ENCODE measurements at places on chromosomes 12 and 14.
A peak's percentile ranks its signal among the peaks of the same experiment; 100 is the strongest.

- DNase-seq: peak; percentile 59
Observed at GRCh38 chr12:88401155-88401554, 179.1 kb downstream of the KITLG start.

DNA sequence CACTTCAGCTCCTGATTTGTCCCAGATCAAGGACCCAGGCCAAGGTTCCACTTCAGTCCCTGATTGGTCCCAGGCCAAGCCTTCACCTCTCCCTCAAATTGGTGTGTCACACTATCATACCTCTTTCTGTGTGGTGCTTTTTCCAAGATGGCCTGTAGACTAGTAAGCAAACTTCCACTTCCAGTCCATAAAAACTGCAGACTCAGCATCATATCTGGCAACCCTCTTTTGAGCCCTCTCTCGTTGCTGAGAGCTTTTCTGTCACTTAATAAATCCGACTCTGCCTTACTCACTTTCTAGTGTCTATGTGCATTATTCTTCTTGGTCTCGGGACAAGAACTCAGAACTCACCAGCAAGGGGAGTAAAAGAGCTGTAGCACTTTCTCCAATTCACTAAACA is 1395.1 kb downstream of the LRFN5 start:
- DNase-seq: no peak

DNA sequence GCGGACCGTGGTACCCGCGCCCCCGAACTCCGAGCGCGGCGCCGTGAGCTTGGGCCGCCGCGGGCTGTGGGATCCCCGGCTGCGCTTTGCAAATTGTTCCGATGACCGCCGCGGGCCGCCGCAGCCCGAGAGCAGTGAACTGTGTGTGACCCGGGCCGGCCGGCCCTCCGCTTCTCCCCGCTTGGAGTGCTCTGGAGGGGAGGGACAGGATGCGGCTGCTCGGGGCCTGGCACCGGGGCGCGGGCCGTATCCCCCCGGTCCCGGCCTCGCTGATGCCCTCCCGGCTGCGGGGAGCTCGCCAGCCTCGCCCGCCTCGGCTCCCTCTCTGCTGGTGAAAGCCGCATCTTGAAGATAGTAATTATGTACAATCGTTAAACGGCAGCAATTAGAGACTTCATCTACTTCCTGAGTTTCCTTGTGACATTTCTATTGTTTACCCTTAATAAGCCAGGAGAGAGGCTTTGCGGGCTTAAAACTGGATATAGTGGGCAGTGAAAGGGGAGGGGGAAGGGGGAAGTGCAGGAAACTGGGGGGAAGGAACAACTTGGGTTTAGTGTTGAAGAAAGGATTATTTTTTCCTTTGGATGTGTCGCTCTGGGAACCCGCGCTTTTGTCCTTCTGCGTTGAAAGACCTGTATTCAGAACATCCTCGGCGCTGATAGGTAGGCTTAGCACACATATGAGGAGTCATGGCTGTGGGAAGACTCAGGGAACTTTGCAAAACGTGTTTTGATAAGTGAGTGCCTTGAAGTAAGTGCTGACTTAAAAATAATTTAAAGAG is 1.2 kb downstream of the PELI2 start:
- peak; percentile 49 for DNase-seq

- DNase-seq: no peak
Observed at GRCh38 chr12:86052921-86053320, 178.8 kb downstream of the NTS start.

DNA sequence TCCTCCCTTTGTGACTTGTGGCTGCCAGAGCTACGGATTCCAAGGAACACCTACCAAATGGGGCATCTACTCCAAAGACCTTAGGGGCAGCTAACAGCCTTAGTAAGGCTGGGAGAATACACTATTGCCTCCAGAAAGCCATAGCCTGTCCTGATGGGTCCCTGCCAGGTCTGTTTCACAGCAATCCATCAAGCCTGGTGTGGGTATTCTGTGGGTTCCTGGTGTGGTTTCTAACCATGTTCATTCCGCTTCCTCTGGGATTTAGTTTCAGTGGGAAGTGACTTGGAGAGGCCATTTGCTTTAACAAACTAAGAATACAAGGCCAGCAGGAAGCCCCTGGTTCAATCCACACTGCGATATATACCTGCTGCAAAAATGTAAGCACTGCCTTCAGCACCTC is 220.5 kb downstream of the FOXN3 start:
- no peak for DNase-seq

- DNase-seq: peak; percentile 75
Observed at GRCh38 chr14:32567543-32568384, 238.7 kb downstream of the AKAP6 start.

DNA sequence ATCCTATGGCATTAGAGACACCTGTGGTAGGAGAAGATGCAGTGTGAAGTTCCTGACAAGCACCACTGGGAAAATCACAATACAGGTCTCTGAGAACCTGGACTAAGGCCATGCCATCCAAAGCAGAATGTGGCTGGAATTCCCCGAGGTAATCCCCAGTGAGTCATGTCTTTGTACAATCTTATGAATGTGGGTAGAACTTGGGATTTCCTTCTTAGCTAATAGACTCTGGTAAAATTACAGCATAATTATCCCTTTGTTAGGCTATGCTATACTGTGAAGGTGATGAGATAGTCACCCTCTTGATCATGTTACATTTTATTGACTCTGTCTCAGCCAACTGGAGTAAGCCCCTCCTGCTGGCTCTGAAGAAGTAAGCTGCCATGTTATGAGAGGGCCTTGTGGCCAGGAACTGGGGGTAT is 224.3 kb upstream of the DCN start:
- peak; percentile 59 for DNase-seq

DNA sequence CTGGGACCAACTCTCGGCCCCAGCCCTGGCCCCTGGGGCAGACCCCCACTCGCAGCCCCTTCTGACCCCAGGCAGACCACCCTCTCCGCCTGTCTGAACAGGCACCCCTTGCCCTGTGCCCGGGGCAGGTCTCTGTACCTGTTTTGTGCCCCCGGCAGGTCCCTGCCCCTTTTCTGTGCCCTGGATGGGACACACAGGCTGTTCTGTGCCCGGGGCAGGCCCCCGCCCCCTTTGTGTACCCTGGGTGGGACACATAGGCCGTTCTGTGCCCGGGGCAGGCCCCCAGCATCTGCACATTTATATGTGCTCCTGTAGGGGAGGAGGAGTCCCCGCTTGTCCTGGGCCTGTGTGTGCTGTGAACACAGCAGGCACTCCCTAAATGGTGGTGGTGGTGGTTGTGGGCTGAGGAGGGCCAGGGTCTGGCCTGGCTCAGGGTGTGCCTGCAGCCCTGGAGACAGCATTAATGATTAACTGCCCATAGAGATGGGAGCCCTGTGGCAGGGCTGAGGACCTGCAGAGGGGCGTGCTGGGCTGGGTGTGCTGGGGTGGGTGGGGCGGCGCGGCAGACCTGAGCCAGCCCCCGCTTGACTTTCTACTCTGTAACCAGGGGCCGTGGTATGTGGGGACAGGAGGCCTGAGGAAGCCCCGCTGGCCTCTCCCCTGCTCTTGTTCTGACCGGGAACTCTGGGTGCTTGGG is 3.7 kb downstream of the FBRSL1 start:
- no peak for DNase-seq

DNA sequence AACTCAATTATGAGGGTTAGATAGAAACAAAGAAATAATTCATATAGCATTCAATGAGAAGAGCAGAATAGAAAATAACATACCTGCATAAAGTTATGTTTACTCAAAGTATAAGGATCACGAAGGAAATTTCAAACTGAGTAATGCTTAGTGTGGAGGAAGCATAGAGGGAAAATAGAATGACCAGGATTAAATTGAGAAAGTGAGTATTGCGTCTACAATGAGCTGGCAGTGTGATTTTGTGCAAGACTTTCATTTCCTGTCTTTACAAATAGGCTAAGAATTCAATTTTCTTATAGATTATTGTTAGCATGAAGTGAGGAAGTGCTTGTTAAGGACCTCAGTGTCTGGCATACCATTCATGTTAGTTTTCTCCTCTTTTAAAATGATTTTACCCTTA is 12.0 kb downstream of the ADGRD1 start:
- peak; percentile 63 for DNase-seq

DNA sequence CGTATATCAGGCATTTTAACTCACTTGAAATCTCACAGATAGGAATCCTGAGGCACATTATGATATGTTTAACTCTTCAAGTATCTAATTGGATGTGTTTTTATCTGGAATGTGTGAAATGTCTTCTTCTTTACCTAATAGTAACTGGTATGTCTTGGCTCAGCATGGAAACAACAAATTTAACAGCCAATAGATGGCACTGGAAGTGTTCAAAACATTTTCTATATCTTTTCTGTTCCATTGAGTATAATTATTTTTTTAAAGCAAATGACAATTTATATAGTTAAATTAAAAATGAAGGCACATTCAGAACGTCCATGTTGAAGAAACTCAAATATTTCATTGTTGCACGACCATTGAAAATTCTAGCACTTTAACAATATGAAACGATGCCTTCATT is 164.6 kb upstream of the SLC16A7 start:
- peak; percentile 9 for DNase-seq

GRCh38 chr12:54596526-54596946 is 8.1 kb upstream of the PPP1R1A start:
- peak; percentile 57 for DNase-seq

DNA sequence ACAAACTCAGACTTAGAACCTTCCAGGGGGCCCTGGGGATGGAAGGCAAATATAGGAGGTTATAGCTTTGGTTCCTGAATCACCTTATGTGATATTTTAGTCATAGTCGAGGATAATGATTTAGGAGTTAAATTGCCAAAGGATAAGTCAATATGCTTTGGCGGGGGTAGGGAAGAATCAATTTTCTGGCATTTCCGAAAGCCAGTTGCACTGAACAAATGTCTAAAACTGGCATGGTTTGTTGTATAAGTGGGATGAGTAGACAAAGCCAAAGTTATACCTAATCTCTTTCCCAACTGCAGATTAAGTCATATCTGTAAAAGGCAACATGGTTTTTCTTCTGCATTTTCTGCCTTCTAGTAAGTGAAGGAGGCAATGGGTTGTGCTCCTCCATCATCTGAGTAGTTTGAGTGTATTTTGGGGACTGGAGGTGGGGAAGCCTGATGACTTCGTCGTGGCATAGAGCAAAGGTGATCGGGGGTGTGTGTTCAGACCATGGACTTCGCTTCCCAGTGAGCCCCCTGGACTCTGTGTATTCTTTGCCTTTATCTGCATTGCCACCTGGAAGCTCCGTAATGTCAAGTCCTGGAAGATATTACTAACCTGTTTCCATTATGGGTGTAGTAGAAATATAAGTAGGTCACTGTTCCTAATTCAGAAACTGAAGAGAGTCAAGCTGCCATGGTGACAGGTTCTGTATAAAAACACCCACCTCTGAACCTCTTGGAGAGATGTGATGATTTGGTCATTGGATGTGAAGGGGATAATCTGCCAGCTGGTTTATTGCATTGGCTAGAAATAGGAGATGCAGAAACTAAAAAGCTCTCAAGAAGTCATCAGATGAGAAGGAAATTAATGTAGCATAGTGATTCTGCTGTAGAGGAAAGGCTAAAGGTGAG is 24.5 kb downstream of the PPFIBP1 start:
- no peak for DNase-seq

DNA sequence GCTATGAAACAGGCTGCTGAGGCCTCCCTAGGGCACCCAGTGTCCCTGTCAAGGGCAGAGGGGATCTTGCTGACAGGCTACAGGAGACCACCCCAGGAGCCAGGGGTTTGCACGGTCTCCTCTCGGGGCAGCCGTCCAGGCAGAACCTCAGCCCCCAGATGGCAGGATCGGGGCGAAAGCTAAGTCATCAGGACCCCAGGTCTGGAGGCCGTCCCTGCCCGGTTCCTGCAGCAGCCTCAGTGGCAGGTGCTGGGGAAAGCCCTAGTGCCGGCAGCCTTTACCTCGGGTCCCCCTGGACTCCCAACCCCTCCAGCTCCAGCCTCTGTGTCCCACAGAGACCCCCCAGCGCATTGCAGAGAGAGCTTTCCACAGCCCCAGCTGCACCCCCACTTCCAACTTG is 103.8 kb upstream of the C14orf180 start:
- DNase-seq: no peak

DNA sequence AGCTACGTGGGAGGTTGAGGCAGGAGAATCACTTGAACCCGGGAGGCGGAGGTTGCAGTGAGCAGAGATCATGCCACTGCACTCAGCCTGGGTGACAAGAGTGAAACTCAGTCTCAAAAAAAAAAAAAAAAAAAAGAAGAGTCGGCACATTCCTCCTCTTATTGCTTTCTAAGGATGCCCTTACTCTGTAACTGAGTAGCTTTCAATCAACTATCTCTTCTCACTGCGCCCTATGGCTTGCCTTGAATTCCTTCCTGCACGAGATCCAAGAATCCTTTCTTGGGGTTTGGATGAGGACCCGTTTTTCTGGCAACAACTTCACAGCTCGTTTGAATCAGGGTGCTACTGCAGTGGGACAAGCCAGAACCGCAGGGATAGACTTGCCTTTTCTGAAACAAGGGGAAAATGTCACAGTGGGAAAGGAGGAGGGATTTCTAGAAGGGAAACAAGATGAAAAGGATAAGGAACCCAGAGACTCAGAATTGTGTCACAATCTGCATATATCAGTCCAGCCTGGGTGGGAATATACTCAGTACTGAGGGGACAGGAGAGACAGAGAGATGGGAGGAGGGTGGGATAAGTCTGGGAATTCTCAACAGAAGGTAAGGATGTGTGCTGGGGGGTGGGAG is 16.1 kb upstream of the RND1 start:
- no peak for DNase-seq

- DNase-seq: no peak
Observed at GRCh38 chr12:49801141-49802063, 26.8 kb downstream of the NCKAP5L start.

DNA sequence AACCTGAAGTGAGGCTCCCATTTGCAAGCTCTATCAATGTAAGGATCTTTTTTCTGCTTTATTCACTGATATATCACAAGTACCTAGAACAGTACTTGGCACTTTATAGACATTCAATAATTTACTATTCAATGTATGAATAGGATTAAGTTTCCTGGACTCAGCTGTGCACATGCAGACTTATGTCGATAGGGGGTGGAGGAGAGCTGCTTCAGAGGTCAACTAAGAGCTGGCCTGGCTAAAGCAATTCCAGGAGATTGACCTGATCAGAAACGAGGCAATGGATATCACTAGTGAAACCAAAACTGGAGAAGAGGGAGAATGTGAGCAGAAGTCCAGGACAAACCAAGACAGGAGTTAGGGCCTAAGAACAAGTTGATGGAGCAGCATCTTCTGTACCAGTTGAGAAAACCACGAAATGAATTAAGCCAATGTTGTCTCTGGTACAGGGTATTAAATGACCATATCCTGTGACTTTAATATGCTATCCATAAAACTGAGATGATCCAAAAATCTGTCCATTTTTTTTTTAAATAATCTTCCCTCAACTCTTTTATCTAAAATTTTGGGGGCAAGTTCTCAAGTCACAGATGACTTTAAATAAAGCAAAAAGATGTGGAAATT is 169.2 kb downstream of the PIK3C2G start:
- peak; percentile 68 for DNase-seq

GRCh38 chr12:60920841-60921495 is 1325.1 kb downstream of the SLC16A7 start:
- peak; percentile 10 for DNase-seq
